MCF 10A (cell line): ENCODE measurements at places on chromosomes 4 and X. TPM values are rescaled to one million over a fixed set of nuclear protein-coding genes. Genes with fewer than 3 reads are reported as not detected.
A peak's percentile ranks its signal among the peaks of the same experiment; 100 is the strongest.

DNA sequence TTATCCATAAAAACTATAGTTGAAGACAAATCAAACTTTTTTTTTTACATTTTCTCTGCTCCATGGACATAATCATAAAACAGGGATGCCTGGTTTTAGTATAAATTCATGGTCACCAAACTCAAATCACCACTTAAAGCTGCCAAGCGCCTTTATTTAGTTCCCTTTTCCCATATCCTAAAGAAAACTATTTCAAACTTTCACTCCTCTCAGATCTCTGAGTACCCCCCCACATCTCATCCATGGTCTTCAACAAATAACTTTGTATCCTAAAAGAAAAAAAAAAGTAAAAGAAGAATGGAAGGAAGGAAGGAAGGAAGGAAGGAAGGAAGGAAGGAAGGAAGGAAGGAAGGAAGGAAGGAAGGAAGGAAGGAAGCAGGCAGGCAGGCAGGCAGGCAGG, 1438.7 kb downstream of the C4orf33 start:
- no peak for DNase-seq
- H3K4me1 ChIP-seq = no peaks in the 10 kb centered on the region
- H3K27me3 ChIP-seq = no peaks in the 10 kb centered on the region

DNA sequence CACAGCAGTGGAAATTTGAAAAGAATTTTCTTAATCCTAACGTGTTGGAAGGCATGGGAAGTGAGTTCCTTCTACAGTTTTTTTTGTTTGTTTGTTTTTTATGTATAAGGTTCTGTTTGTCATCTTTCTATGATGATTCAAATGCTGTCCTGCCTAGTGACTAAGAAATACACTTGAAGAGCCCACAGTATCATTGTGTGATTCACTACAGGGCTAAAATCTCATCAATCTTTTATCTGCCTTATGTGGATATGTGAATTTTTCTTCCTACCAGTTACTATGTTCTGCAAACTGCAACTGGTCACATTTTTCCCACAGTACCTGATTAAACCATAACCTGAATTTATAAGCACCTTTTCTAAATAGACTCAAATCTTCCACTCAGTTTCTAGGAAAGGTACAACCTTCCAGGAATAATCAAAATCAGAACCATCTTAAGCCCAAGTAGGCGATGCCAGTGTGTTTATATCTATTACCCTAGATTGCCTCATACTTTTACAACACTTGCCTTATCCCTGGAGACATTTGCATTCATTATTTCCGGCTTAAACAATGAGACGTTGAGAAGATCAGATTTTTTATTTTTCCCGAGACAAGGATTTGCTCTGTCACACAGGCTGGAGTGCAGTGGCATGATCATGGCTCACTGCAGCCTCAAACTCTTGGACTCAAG, 214.6 kb upstream of the GALNT7 start:
- DNase-seq = no peak
- peaks cover 4% of the 10 kb centered on the region for H3K4me1 ChIP-seq
- H3K27me3 ChIP-seq = peaks cover 53% of the 10 kb centered on the region
- H3K4me3 ChIP-seq = no peak overlapping the region
- no peak overlapping the region for H3K27ac ChIP-seq
- H3K36me3 ChIP-seq = no peaks in the 10 kb centered on the region

DNA sequence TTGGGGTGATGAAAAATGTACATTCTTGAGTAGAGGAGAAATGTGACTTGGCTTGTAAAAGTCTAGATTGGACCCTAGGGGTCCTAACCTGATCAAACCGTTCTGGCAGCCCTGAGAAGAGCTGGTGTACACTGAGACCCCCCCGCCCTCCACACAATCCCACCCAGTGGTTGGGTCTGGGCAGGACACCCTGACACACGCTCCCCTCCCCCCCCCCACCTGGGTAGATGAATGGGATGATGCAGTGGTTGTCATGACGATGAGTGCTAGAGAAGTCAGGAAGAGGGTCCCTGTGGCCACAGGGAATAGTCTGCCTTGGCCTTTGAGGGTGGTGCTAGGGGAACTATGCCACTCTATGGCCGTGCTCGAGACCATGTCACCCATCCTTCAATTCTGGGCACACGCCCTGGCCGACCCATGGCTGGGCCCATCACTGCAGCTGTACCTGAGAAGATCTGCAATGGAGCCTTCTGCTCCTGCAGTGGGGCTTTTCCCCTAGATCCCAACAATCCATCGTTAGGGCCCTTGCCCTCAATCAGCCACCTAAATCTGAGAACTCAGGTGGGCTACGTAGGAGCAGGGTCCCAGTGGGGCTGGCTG, 4.4 kb downstream of the CDK16 start:
- no peaks in the 10 kb centered on the region for H3K27me3 ChIP-seq
- no peak for DNase-seq
- peaks cover 22% of the 10 kb centered on the region for H3K4me1 ChIP-seq
- peaks cover 50% of the 10 kb centered on the region for H3K36me3 ChIP-seq
- no peak overlapping the region for H3K27ac ChIP-seq
- H3K4me3 ChIP-seq = no peak overlapping the region

- H3K4me3 ChIP-seq = no peak overlapping the region
- H3K4me1 ChIP-seq = peaks cover 47% of the 10 kb centered on the region
- peak overlapping the region; percentile 23 for H3K27ac ChIP-seq
- H3K36me3 ChIP-seq = peaks cover 85% of the 10 kb centered on the region
- no peaks in the 10 kb centered on the region for H3K27me3 ChIP-seq
Measured at GRCh38 chr4:168882650-168883233, 127.3 kb downstream of the CBR4 start.

DNA sequence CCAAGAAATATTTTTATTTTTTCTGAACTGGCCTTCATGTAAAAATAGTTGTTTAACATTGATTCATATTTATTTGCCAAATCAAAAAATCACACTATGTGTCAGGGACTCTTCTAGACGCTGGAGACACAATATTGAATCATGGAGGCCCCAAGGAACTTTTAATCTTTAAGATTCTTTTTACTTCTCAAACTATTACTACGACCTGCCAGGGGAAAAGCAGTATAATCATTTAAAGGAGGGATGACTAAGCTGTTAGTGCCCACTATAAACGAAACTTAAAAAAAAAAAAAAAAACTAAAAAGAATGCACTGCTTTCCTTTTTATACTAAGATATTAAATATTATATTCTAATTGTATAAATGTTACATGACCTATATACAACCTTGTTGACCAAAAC, 84.7 kb downstream of the PPA2 start:
- no peaks in the 10 kb centered on the region for H3K4me1 ChIP-seq
- no peaks in the 10 kb centered on the region for H3K27me3 ChIP-seq
- peaks cover 45% of the 10 kb centered on the region for H3K36me3 ChIP-seq
- no peak overlapping the region for H3K27ac ChIP-seq
- no peak for DNase-seq
- H3K4me3 ChIP-seq = no peak overlapping the region

- no peaks in the 10 kb centered on the region for H3K4me1 ChIP-seq
- no peaks in the 10 kb centered on the region for H3K36me3 ChIP-seq
- no peak for DNase-seq
- H3K4me3 ChIP-seq = peak overlapping the region; percentile 26
- H3K27ac ChIP-seq = peak overlapping the region; percentile 87
Measured at GRCh38 chr4:39030725-39031124, 1.5 kb downstream of the TMEM156 start.

GRCh38 chrX:109928596-109929335, 74.1 kb upstream of the TMEM164 start:
- peaks cover 2% of the 10 kb centered on the region for H3K4me1 ChIP-seq
- H3K36me3 ChIP-seq = no peaks in the 10 kb centered on the region
- no peak overlapping the region for H3K27ac ChIP-seq
- H3K4me3 ChIP-seq = no peak overlapping the region
- peaks cover 39% of the 10 kb centered on the region for H3K27me3 ChIP-seq
- no peak for DNase-seq

DNA sequence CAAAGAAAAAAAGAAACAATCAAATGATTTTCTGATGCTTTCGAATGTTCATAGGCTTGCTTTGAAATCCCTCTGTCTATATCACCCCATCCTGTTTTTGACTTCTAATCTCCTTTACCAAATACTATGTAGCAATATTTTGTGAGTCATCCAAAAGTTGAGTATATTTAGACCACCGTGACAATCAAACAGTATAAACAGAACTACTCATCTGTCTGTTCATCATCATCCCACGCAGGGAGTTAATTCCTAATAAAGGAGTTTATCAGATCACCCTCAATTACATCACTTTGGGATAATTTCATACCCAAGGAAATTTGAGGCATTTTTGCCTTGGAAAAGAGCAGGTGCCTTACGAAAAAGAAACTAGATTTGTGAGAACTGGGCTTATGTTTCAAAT, 212.9 kb downstream of the CBR4 start:
- H3K36me3 ChIP-seq = no peaks in the 10 kb centered on the region
- DNase-seq = peak; percentile 80
- peak overlapping the region; percentile 82 for H3K27ac ChIP-seq
- H3K4me3 ChIP-seq = peak overlapping the region; percentile 39
- H3K4me1 ChIP-seq = peaks cover 31% of the 10 kb centered on the region

GRCh38 chr4:161816958-161817357, 346.8 kb downstream of the FSTL5 start:
- no peak overlapping the region for H3K27ac ChIP-seq
- no peak for DNase-seq
- no peaks in the 10 kb centered on the region for H3K36me3 ChIP-seq

DNA sequence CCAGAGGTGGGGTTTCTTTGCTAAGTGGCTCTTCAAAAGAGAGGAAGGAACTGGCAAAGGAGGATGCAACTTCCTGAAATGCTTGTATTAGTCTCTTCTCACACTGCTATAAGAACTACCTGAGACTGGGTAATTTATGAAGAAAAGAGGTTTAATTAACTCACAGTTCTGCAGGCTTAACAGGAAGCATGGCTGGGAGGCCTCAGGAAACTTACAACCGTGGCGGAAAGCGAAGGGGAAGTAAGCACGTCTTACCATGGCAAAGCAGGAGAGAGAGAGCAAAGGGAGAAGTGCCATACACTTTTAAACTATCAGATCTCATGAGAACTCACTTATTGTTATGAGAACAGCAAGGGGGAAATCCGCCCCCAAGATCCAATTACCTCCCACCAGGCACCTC, 505.7 kb downstream of the ZNF674 start:
- no peak overlapping the region for H3K4me3 ChIP-seq
- H3K4me1 ChIP-seq = no peaks in the 10 kb centered on the region
- H3K27me3 ChIP-seq = peaks cover 10% of the 10 kb centered on the region

DNA sequence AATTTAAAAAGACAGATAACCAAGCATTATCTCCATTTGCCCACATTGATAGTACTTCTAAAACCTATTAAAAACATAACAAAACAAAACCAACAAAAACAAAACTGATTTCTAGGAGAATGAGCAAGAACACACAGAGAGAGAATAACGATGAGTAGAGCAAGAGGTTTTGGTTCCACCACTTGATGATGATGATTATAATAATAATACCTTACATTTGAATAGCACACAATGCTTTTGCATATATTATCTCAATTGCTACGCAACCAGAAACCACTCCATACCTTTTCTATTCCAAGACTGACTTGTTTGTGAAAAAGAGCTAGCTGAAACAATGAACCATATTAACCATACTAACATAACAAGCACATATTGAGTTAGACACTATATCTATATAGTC, 1090.9 kb downstream of the SH3BGRL start:
- no peaks in the 10 kb centered on the region for H3K4me1 ChIP-seq
- no peaks in the 10 kb centered on the region for H3K36me3 ChIP-seq
- H3K27ac ChIP-seq = no peak overlapping the region
- no peak for DNase-seq

DNA sequence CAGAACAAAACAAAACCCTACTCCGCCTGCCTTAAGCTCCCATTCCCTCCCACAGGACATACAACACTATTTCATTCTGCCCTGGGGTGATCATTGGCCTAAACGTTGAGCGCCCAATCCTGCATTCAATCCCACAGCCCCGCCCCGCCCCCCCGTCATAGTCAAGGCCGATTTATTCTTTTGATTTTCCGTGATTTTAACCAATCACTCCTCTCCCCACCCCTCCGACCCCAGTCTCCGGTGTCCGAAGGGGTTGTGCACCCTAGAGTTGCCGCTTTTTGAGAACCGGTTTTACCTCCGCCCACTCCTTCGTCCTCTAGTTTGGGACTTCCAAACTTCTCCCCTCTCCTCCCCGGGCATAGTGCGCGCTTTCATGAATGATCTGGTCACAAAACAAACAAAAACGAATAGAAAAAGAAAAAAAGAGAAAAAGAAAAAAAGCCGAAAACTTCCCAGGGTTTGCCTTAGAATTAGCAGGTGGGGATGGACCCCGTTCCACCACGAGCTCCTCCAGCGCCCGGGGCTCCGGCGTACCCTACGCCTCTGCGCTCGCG, 446 bp upstream of the UBE2A start:
- peak overlapping the region; percentile 93 for H3K27ac ChIP-seq
- DNase-seq = peak; percentile 42
- peaks cover 6% of the 10 kb centered on the region for H3K36me3 ChIP-seq

GRCh38 chrX:41245641-41246040, 88.3 kb upstream of the DDX3X start:
- no peak overlapping the region for H3K27ac ChIP-seq
- no peaks in the 10 kb centered on the region for H3K36me3 ChIP-seq
- no peaks in the 10 kb centered on the region for H3K4me1 ChIP-seq

Gene RPL36A
- 445 and 482 TPM in 2 replicates for total RNA-seq

Gene OTC
- total RNA-seq = not detected in 2 replicates

Gene SORBS2
- total RNA-seq = 19.3 and 29.1 TPM in 2 replicates

Gene CYTL1
- not detected in 2 replicates for total RNA-seq

Gene FGFBP1
- 9.5 and 13.8 TPM in 2 replicates for total RNA-seq

Gene HSD17B10
- 113 and 115 TPM in 2 replicates for total RNA-seq

Gene PFKFB1
- total RNA-seq = 0.27 and 0.37 TPM in 2 replicates
